ENCODE measurements at places on chromosomes 1 and 21. TPM values are rescaled to one million over a fixed set of nuclear protein-coding genes. Genes with fewer than 3 reads are reported as not detected.

RNU1-1 gene
- total RNA-seq: under 0.01 TPM

S100A9 gene
- total RNA-seq: 218 TPM

RGS7 gene
- not detected for total RNA-seq

GCSAML gene
- 0.52 TPM for total RNA-seq

FCGR1A gene
- total RNA-seq: 5.2 TPM

CCDC185 gene
- not detected for total RNA-seq

TPTE gene
- not detected for total RNA-seq

ABCB10 gene
- 11.5 TPM for total RNA-seq

SERPINC1 gene
- total RNA-seq: not detected

PPFIA4 gene
- 15.7 TPM for total RNA-seq

UBL4B gene
- total RNA-seq: not detected

CRP gene
- total RNA-seq: not detected

DNALI1 gene
- 1.0 TPM for total RNA-seq

SLC5A9 gene
- total RNA-seq: not detected

TMIGD3 gene
- total RNA-seq: 1.6 TPM

PYHIN1 gene
- not detected for total RNA-seq

ATAD3C gene
- not detected for total RNA-seq

RHBG gene
- total RNA-seq: not detected

GPX7 gene
- total RNA-seq: 96.0 TPM

FCRLB gene
- 1.0 TPM for total RNA-seq

OPRD1 gene
- 0.52 TPM for total RNA-seq

KRTAP21-2 gene
- not detected for total RNA-seq
